Right ventricle myocardium inferior (tissue), 1 donor: ENCODE measurements at places on chromosomes 6 and 20. TPM values are rescaled to one million over a fixed set of nuclear protein-coding genes. Genes with fewer than 3 reads are reported as not detected.

The TAAR6 gene
- not detected for total RNA-seq

The CLVS2 gene
- not detected for total RNA-seq

The VWA7 gene
- total RNA-seq, result 12.1 TPM

The ADTRP gene
- total RNA-seq, result not detected

The ALDH5A1 gene
- 25.1 TPM for total RNA-seq

The SRSF6 gene
- total RNA-seq, result 52.0 TPM

DNA sequence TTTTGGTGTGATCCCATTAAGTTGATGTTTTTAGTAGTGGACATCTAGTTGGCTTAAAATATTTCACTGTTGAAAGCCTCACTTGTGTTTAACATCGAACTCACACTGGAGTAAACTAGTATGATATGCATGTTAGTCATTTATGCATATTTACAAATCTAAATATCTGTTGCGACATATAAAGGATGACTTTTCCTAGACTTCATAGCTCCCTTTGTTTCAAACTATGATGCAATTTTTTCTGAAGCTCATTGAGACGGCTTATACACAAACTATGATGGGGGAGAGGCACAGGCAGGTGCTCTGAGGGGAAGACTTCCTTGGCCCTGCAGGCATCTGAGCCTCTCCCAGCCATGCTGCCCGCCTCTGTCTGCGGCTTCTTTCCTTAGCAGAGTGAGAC, 11.8 kb upstream of the FOXC1 start:
- DNase-seq, result no peak

GRCh38 chr6:13923527-13924145, 1.1 kb upstream of the RNF182 start:
- DNase-seq, result no peak

DNA sequence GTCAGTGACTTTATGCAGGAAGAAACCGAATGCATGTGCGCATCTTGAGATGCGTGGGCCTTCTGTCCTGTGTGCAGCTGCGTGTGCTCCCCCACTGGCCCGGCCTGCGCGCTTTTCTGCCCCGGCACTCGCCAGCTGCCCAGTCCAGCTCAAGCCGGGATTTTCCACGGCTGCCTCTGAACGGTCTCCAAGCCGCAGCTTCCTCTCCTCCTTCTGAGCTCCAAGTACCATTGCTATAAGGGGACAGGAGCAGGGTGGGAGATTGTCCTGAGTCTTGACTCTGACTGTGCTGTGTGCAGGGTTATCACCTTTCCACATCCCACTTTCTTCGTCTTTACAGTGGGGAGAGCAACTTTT, 302.8 kb downstream of the THBS2 start:
- no peak for DNase-seq

- DNase-seq, result no peak
These were observed 31.4 kb downstream of the RPP40 start for GRCh38 chr6:4972438-4972837.

- DNase-seq, result no peak
These were observed 40.4 kb downstream of the IRF4 start for GRCh38 chr6:431986-432385.

DNA sequence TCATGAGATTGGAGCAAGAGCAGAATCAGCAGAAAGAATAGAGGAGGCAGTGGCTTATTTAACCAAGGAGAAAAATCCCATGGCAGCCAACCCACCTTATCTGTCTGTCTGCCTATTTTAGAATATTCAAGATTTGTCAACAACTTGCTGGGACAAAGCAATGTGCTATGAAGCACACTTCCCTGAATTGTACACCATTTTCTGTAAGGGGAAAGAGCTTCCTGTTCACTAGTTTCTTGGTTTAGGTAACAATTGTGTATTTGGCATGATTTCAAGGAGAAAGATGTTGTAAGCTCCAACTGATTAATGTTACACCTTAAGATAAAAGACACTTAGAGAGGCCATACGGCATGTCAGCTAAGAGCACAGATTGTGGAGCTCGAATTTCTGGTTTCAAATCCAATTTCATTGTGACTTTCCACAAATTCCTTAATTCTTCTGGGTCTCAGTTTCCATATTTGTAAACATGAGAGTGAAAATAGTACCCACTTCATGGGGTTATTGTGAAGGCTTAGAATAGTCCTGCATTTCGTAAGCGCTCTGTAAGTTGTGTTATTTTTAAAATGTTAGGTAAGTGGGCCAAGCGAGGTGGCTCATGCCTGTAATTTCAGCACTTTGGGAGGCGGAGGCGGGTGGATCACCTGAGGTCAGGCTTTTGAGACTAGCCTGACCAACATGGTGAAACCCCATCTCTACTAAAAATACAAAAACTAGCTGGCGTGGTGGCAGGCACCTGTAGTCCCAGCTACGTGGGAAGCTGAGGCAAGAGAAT, 4.8 kb upstream of the MUC22 start:
- DNase-seq, result no peak
